ENCODE measurements at places on chromosomes 2 and 18.

DNA sequence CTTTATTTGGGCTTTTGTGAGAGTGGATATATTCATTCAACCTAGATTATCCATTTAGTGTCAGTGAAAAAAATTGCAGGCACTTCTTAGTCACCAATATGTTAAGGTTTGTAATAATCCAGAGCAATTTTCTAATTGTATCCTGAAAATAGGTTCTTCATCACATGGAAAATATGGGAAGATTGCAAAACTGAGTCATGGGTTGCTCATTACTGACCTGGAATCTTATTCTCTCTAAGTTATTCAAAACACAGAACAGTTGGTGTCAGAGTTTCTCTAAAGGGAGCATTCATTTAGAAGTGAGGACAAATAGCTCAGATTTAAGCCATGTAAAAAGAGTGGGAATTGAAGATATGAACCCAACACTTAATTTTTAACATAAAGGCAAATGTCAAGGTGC, 181.3 kb downstream of the IKZF2 start:
- no peak for DNase-seq

DNA sequence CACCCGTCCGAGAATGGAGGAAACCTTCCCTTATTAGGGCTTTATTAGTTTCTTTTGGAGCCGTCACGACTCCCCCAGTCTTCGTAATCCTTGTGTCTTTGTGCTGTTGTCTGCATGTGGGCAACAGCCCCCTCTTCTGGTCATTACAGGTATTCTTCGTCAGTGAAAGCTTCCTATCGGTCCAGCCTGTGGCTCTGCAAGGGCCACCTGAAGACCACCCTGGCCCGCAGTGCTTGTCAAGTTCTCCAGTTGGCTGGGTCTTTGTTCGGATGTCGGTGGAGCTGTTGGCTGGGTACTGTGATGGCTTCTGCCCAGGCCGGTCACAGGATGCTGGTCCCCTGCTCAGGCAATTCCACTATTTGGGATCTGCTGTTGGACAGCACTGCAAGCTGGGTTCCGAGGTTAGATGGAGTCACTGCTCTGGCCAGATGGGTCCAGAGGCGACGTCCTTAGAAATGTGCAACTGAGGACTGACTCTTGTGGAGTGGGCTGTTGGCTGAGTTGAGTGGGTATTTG, 19.2 kb downstream of the E2F6 start:
- peak; percentile 12 for DNase-seq

- DNase-seq = no peak
These were observed 21.8 kb downstream of the NDUFB3 start for GRCh38 chr2:201093573-201093972.

- peak; percentile 34 for DNase-seq
These were observed 119.2 kb upstream of the FHL2 start for GRCh38 chr2:105517814-105518705.

- DNase-seq = no peak
These were observed 490.6 kb upstream of the HS6ST1 start for GRCh38 chr2:128809259-128809636.

GRCh38 chr2:172375251-172375650, 52.1 kb upstream of the ITGA6 start:
- DNase-seq = no peak

GRCh38 chr2:218230882-218231281, 13.9 kb downstream of the ARPC2 start:
- no peak for DNase-seq

DNA sequence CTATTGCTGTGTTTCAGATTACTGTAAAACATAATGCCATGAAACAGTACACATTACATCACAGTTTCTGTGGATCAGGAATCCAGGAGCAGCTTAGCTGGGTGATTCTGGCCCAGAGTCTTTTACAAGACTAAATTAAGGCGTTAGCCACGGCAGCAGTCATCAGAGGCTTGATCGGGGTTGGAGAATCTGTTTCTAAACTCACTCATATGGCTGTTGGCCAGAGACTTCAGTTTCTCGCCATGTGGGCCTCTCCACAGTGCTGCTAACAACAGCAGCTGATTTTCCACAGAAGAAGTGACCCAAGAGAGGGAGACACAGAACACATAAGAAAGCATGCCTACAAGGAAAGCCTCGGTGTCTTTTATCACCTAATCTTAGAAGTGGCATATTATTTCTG, 89.2 kb upstream of the MYO3B start:
- no peak for DNase-seq

GRCh38 chr18:3758531-3758930, 308.6 kb downstream of the TGIF1 start:
- no peak for DNase-seq

GRCh38 chr2:71692621-71693277, 239.4 kb downstream of the DYSF start:
- no peak for DNase-seq

GRCh38 chr18:58847383-58848071, 17.1 kb upstream of the ZNF532 start:
- no peak for DNase-seq

GRCh38 chr2:187093771-187094412, 244.9 kb upstream of the ZSWIM2 start:
- no peak for DNase-seq

DNA sequence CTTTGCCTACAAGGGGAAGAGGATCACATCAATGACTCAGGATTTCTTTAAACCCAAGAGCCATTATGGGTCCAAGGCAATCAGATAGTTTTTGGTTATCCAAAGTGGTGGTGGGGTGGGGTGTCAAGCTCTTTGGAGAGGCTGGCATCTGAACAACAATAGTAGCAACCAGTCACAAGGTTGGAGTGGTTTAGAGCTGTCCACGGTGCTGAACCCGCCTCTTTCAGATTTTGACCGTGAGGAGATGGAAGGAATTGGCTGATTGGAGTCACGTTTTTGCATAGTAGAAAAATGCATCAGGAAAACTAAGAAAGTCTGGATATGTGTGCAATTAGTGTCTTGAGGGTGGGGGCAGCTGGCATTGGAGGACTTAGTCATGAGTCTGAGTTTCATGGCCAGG, 159.9 kb downstream of the LOXHD1 start:
- DNase-seq = no peak

Data from AG09319 (cell line).